D341Med (cell line): ENCODE measurements at places on chromosomes 7 and 10.
A peak's percentile ranks its signal among the peaks of the same experiment; 100 is the strongest.

- no peak for DNase-seq
Measured at GRCh38 chr10:33822774-33823173, 488.3 kb upstream of the NRP1 start.

GRCh38 chr10:21402606-21403083, 122.8 kb downstream of the SKIDA1 start:
- no peak for DNase-seq

DNA sequence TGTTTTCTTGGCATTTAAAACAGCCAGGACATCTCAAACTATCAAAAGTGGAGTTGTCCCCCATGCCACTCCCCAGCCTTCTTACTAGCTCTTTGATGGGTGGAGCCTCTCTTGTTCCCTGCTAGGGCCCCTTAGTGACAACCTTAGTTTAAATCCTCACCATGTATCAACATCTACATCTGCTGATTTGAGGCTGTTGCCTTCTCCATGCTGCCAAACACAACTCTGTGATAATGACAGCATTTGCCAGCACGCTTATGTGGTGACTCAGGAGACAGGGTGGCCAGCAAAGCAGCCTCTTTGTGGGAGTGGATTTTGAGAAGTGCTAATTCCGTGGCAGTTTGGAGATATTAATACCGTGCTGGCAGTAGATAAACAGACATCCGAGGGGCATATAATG, 145.4 kb downstream of the LRRC4 start:
- peak; percentile 56 for DNase-seq

GRCh38 chr10:49254556-49255318, 44.2 kb upstream of the C10orf71 start:
- no peak for DNase-seq

DNA sequence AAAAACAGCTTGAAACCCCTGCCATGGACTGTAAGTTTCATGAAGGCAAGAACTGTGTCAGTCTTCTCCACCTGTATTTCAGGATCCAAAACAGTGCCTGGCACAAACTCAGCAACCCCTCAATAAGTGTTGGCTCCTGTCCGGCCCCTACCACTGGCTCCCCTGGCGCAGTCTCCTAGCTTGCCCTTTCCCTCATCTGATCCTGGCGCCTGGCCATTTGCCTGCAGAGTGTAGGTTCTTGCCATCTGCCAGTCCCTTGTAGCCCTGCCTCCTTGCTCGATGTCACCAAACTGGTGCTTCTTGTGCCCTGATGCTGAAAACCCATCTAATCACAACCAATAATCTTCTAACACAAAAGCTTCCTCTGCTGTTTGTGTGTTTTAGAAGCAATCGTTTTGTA, 60.4 kb downstream of the LGI1 start:
- DNase-seq = peak; percentile 47

- no peak for DNase-seq
Measured at GRCh38 chr10:507355-507699, 182.1 kb downstream of the DIP2C start.

GRCh38 chr10:28256776-28257175, 46.1 kb downstream of the MPP7 start:
- DNase-seq = no peak

- DNase-seq = no peak
Measured at GRCh38 chr10:20128811-20129210, 312.6 kb downstream of the PLXDC2 start.

DNA sequence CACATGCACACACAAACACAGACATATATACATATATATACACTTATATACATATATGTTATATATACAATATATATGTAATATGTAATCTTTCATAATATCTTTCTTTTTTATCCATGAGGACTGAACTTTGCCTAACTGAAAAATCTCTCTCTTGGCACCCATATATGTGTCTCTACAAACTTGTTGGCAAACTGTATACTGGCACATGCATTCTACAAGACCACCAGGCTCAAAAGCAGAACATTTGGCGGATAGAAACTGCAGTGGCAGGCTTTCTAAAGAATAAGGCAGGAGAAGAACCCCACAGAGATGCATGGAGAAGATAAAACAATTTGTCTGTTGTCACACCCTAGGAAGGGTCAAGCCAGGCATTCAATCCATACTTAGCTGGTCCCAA, 165.3 kb downstream of the NRG3 start:
- no peak for DNase-seq

DNA sequence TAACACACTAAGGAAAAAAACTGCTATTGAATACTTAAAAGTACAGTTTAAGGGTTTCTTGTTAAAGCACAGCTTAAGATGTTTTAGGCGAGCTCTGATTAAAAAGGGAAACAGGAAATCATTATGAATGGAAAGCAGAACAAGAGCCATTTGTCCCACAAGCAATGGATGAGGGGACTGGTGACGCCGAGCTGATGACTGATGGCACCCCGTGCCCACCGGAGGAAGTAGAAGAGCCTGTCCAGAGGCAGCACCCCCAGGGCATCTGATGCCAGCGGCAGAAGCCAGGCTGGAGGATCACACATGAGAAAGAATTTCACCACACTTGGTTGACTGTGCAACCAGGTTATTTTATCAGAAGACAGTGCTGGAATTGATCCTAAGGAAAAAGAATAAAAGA, 15.0 kb upstream of the INSIG1 start:
- no peak for DNase-seq

GRCh38 chr7:100484673-100485045, 932 bp downstream of the NYAP1 start:
- no peak for DNase-seq

- no peak for DNase-seq
Measured at GRCh38 chr10:70675496-70676161, 3.3 kb downstream of the ADAMTS14 start.

DNA sequence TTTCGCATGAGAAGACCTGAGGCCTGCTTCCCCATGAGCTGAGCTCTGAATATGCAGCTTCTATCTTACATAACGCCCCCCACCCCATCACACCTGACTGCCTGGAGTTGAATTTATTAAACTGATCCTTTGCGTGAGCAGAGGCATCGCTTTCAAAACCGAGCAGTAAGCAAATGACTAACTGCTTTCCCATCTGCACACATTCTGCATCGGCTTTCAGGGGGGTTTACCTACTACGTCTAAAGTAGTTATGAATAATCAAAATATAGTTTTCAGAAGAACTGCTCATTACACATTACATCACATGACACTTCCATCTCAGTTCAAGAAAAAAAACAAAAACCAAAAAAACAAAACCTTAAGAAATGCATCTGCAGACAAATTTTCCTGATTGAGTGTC, 54.7 kb upstream of the EGR2 start:
- DNase-seq = no peak

- no peak for DNase-seq
Measured at GRCh38 chr7:92924800-92925199, 88.4 kb upstream of the CDK6 start.

- DNase-seq = no peak
Measured at GRCh38 chr7:142263598-142264380, 5.9 kb upstream of the PRSS58 start.

- no peak for DNase-seq
Measured at GRCh38 chr10:110522365-110522988, 24.8 kb downstream of the DUSP5 start.

DNA sequence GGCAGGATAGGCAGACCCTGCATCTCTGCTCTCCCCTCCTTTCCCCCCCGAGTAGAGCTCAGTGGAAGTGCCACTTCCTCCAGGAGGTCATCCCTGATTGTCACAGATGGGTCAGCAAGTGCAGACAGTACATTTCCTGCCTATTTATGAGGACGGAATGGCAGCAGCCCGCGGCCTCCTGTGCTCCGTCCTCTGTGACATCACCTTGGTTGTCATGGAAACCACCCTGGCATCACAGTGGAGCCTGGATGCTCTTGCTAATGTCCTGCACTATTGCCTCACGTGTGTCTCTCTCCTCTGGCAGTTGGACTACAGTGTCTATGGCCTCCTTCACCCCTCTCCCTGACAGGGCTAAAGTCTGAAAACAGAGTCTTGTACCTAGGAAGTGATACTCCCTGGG, 148.6 kb downstream of the SH3PXD2A start:
- no peak for DNase-seq

GRCh38 chr7:127536394-127536691, 49.1 kb downstream of the GCC1 start:
- no peak for DNase-seq

- no peak for DNase-seq
Measured at GRCh38 chr10:51204701-51205100, 130.4 kb downstream of the PRKG1 start.

- no peak for DNase-seq
Measured at GRCh38 chr7:139271718-139272628, 40.9 kb downstream of the UBN2 start.

- no peak for DNase-seq
Measured at GRCh38 chr7:137657476-137658189, 189.1 kb downstream of the DGKI start.

GRCh38 chr7:20787660-20788419, 1.2 kb upstream of the SP8 start:
- DNase-seq = no peak

DNA sequence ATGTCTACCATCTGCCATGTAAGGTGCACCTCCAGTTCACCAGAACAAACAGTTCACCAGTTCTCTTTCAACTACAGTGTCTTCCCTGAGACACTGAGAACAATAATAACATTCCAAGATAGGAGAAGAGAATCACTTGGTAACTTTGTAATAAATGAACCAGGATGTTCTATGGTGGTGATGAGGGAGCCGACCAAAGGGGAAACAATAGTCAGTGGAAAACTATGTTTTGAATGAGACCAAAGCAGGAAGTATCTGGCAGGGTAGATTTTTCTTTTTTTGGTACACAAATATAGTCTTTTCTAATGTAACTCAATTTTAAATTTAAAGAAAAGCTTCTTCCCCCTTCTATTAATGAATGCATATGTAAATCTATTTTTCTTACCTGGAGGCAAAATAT, 20.0 kb downstream of the HYAL4 start:
- DNase-seq = no peak

- no peak for DNase-seq
Measured at GRCh38 chr7:27133409-27134231, 3.1 kb upstream of the HOXA4 start.
